CD8-positive, alpha-beta memory T cell (primary cell): ENCODE measurements at places on chromosomes 1 and 21.

- no peak for DNase-seq
These were observed 1.9 kb downstream of the ARHGEF11 start for GRCh38 chr1:157043685-157044084.

DNA sequence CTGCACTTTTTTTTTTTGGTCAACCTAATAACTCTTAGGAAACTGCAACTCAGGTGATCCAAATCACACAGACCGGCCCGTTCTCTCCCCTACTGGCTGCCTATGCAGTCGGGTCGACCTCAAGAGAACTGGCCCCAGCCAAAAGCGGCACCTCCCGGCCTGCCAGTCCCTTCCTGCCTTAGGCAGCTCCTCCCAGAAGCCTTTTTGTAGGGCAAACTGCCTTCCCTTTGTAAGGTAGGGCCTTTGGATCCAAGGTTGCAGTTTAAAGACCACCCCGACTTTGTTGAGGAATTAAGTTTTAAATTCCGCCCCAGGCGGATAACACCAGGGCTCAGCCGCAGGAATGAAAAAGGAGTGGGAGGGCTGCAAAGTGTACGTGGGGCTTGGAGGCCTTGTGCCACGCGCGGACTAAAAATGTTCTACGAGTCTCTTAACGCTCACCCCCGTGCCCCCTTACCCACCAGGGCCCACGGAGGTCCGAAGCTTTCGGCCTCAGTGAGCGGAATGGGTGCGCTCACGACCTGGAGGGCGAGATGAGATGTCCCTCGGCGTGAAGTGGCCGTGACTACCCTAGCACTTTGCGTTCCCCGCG lies 642 bp upstream of the ST3GAL3 start:
- no peak for DNase-seq

DNA sequence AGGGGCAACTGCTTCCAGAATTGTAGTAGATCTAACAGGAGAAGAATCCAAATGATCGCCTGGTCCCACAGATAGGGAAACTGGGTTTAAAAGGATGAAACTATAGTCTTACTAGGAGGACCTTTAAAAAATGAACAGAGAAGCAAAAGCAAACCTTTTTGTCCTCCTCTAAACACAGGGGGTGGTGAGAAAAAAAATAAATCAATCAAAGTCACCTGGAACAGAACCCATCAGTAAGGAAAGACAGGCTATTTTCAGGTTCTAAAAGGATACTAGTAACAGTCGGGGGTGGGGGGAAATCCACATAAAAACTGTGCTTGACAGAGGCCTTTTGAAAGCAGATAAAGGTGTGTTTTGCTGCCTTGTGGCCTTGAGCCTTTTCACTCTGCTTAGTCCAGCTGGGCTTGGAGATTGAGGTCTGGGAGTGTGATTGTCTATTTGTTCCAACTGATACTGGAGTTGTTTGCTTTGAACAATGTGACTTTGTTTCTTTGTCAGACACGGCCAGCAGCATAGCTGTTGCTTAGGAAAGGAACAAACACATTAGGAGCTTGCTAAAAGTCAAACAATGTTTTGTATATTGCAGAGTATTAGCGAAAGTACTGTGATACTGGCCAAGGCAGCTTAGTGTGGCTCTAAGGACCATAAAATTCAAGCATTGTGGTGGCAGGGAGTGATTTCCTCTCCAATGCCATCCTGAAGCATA lies 141.1 kb upstream of the IRF2BP2 start:
- no peak for DNase-seq

- DNase-seq, result no peak
These were observed 137.6 kb downstream of the MIS18A start for GRCh38 chr21:32141318-32141633.

- DNase-seq, result no peak
These were observed 24.4 kb upstream of the COL18A1 start for GRCh38 chr21:45380566-45380965.

- DNase-seq, result no peak
These were observed 22.1 kb downstream of the PTPRU start for GRCh38 chr1:29258189-29258975.

DNA sequence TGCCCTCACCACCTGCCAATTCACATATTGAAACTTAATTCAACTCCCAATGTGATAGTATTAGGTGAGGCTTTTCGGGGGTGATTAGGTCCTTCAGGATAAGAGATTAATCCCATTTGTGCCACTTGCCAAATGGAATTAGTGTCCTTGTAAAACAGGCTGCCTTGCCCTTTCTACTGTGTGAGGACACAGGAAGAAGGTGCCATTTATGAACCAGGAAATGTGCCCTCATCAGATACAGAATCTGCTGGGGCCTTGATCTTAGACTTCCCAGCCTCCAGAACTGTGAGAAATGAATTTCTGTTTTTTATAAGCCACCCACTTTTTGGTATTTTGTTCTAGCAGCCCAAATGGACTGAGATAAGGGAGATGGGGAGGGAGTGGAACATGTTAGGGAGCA lies 39.1 kb upstream of the AGL start:
- no peak for DNase-seq

- no peak for DNase-seq
These were observed 74.3 kb upstream of the NBL1 start for GRCh38 chr1:19569786-19570185.

DNA sequence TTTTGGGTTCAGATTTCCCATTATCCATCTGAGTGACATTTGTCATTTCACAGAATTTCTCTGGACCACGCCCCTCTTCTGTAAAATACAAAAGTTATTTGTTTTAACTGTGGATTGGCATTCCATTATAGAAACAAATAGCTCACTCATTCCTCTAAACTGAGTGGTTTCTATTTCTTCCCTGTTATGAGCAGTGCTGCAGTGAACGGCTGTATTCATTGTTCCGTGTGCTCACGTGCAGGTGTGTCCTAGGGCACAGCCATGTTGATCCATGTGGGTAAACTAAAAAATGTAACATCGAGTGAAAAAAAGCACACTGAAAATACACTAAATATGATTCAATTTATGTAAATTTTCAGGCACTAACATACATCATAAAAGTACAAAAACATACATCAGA lies 27.0 kb upstream of the IL12RB2 start:
- DNase-seq, result no peak

DNA sequence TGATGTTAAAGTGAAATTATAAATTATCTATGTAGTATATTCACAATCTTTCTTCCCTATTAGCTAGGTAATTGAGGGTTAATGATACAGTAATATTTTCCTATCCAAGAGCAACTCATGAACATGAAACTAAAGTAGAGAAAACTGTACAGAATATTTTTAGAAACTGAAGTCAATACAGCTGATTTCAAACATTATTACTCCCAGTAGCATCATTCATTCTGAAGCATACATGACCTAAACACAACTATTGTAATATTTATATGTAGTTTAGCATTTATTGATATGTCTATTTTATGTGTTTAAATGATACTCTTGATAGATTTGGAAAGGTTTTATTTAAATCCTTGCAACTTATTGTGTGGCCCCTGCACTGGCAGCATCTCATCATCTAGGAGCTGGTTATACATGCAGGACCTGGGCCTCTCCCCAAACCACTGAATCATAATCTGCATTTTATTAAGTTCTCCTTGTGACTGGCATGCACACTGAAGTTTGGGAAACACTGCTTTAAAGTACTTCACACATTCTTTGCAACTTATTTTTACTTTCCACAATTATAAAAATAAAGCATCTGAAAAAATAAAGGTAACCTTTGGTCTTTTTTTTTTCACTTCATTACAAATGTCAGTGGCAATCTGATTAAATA lies 199.9 kb downstream of the LRRC40 start:
- no peak for DNase-seq
